WTC11 (cell line): ENCODE measurements at places on chromosomes 2 and 18. TPM values are rescaled to one million over a fixed set of nuclear protein-coding genes. Genes with fewer than 3 reads are reported as not detected.

The SIX3 gene
- 6.2 to 13.2 TPM (median 6.6 TPM) in 3 replicates for total RNA-seq

GRCh38 chr2:74250189-74250631 lies 51.8 kb downstream of the MTHFD2 start:
- H3K27me3 ChIP-seq = peaks cover 7% of the 10 kb centered on the region; the same call in 1 of the 2 replicates
- no peak overlapping the region for H3K27ac ChIP-seq
- no peak overlapping the region for H3K4me3 ChIP-seq
- DNase-seq = peak; percentile 52
- H3K4me1 ChIP-seq = no peaks in the 10 kb centered on the region

- H3K27me3 ChIP-seq = no peaks in the 10 kb centered on the region
- H3K36me3 ChIP-seq = peaks cover 4% of the 10 kb centered on the region; the same call in 1 of the 2 replicates
- H3K4me3 ChIP-seq = no peak overlapping the region
Observed at GRCh38 chr2:186429104-186429503, 57.0 kb upstream of the ZC3H15 start.

DNA sequence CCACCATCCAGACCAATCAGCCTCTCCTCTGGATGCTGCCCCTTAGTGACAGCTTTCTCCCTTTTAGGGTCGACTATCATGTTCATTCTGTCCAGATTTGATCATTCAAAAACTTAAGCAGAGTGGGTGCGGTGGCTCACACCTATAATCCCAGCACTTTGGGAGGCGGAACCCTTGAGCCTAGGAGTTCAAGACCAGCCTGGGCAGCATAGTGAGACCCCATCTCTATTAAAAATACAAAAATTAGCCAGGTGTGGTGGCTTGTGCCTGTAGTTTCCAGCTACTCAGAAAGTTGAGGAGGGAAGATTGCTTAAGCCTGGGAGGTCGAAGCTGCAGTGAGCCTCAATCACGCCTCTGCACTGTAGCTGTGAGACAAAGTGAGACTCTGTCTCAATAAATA lies 68.3 kb upstream of the ZCCHC2 start:
- peaks cover 31% of the 10 kb centered on the region for H3K4me1 ChIP-seq
- no peaks in the 10 kb centered on the region for H3K36me3 ChIP-seq
- DNase-seq = no peak
- H3K4me3 ChIP-seq = no peak overlapping the region
- H3K27me3 ChIP-seq = no peaks in the 10 kb centered on the region

- peaks cover 20% of the 10 kb centered on the region for H3K4me1 ChIP-seq
- H3K4me3 ChIP-seq = no peak overlapping the region
- H3K36me3 ChIP-seq = peaks cover 23% of the 10 kb centered on the region
- H3K27ac ChIP-seq = no peak overlapping the region
Observed at GRCh38 chr2:173232956-173233744, 121.5 kb upstream of the CDCA7 start.

The SPEG gene
- 55.3 to 62.7 TPM (median 57.8 TPM) in 3 replicates for total RNA-seq

The AQP12B gene
- total RNA-seq = not detected in 3 replicates

- H3K4me3 ChIP-seq = no peak overlapping the region
- DNase-seq = no peak
- no peaks in the 10 kb centered on the region for H3K27me3 ChIP-seq
- peaks cover 11% of the 10 kb centered on the region for H3K4me1 ChIP-seq
- H3K27ac ChIP-seq = no peak overlapping the region
Observed at GRCh38 chr18:9697121-9697520, 11.0 kb upstream of the RAB31 start.

- H3K36me3 ChIP-seq = no peaks in the 10 kb centered on the region
- no peak for DNase-seq
- peaks cover 42% of the 10 kb centered on the region for H3K4me1 ChIP-seq
- no peaks in the 10 kb centered on the region for H3K27me3 ChIP-seq
Observed at GRCh38 chr2:68768461-68768860, 33.9 kb downstream of the ARHGAP25 start.

The ALPI gene
- total RNA-seq = not detected in 3 replicates

The LYPD1 gene
- total RNA-seq = 2.8 to 4.7 TPM (median 4.1 TPM) in 3 replicates

DNA sequence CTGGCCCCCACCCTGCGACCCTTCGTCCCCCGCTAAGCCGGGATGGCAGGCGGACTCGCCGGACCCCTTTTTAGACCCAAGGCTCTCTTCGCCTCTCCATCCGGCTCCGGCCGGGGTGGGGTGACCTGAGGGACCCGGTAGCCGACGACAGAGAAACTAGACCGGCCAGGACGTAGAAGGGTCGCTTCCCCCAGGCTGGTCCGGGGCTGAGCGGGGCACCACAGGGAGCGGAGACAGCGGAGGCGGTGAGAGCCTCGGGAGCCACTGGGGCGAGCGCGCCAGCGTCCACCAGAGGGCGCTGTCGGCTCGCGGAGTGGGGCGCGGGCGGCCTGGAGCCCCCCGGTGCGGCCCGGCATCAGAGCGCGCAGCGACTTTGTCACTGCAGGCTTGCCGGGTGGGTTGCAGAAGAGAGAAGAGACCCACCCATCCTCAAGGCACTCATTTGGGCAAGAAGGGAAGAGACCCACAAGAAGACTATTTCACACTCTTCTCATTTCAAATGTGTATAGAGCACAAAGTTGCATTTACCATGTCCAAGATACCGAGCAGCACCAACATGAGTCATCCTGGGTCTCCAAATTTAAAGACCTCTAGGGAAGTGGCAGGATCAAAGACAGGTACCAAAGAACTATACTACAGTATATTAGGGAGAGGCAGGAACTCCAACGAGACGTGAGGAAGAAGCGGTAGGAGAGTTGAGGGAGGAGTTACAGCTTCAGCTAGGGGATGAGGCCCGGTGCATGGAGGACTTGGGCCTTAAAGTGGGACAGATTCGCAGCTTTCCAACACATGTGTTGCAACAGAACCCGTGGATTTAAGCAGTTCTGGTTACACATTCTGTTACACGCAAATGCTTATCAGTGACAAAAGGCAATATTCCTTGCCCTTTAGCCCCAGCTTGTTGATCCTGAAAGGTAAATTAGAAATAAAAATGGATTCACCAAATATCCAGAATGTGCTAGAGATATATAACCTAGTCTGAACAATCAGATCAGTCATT lies 7.6 kb upstream of the PRKCE start:
- H3K4me3 ChIP-seq = peak overlapping the region; percentile 65
- peak; percentile 75 for DNase-seq
- H3K27ac ChIP-seq = no peak overlapping the region
- H3K27me3 ChIP-seq = peaks cover 54% of the 10 kb centered on the region

- no peak for DNase-seq
- H3K36me3 ChIP-seq = peaks cover 11% of the 10 kb centered on the region
Observed at GRCh38 chr18:38402509-38402908, 836.9 kb upstream of the CELF4 start.

The DPYSL5 gene
- 7.6 to 12.1 TPM (median 9.2 TPM) in 3 replicates for total RNA-seq

The DNAH6 gene
- 0.18 to 0.39 TPM (median 0.27 TPM) in 3 replicates for total RNA-seq

DNA sequence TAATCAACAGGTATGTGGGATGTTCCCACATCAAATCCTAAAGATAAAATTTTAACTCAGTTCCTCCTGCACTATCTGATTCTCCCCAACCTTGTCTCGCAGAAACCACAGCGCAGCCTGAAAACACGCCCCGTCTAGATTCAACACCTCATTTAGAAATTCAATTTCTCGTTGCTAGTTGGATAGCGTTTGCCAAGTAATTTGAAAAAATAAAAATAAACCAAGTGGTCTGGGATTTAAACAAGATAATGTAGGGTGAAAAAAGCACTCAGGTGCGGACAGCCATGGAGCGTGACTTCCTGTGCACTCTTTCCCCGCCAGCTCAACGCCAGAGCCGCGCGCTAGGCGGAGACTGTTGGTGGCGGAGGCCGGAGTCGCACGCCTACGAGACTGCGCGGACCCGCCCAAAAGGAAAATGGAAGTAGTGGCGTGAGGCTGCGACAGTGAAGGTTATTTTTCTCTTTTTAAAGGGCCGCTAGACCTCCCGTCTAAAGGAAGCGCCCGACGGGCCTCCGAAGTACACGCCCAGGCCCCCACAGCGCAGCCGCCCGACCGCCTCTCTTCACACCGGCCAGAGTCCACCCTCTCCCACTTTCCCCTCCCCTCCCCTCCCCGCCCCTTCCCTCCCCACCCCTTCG lies 615 bp upstream of the CCNT2 start:
- no peaks in the 10 kb centered on the region for H3K27me3 ChIP-seq
- DNase-seq = no peak
- peaks cover 29% of the 10 kb centered on the region for H3K4me1 ChIP-seq
- peaks cover 16% of the 10 kb centered on the region for H3K36me3 ChIP-seq

The RAB17 gene
- 134 to 140 TPM (median 137 TPM) in 3 replicates for total RNA-seq

DNA sequence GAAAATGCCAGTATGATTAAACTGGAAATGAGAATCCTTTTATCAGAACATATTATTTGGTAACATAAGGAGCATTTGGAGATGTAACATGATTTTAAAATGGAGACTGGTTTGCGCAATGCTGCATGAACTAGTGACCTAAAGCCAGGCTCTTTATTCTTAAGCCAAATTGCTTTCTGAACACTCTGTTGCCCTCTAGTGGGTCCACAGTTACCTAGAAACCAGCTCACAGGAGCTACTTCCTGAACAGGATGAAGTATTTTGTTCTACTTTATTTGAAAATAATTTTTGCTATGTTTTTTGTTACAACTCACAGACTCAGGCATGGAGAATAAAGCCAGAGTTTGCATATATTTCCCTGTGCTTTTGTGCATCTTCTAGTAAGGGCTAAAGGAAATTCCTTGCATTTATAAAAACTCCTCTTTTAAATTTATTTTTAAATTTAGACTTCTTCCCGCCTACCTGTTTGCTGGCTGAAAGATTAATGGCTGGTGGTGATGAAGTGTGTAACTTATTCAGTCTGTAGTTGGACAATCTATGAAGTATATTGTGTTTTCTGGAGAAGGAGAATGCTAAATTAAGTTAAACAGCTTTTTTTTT lies 146.7 kb downstream of the PARD3B start:
- peaks cover 12% of the 10 kb centered on the region for H3K4me1 ChIP-seq
- no peak overlapping the region for H3K4me3 ChIP-seq
- H3K27me3 ChIP-seq = no peaks in the 10 kb centered on the region

GRCh38 chr2:158006961-158007719 lies 94.5 kb upstream of the UPP2 start:
- H3K4me3 ChIP-seq = no peak overlapping the region
- H3K36me3 ChIP-seq = no peaks in the 10 kb centered on the region
- H3K27me3 ChIP-seq = peaks cover 29% of the 10 kb centered on the region
- peak; percentile 32 for DNase-seq
- H3K27ac ChIP-seq = no peak overlapping the region

DNA sequence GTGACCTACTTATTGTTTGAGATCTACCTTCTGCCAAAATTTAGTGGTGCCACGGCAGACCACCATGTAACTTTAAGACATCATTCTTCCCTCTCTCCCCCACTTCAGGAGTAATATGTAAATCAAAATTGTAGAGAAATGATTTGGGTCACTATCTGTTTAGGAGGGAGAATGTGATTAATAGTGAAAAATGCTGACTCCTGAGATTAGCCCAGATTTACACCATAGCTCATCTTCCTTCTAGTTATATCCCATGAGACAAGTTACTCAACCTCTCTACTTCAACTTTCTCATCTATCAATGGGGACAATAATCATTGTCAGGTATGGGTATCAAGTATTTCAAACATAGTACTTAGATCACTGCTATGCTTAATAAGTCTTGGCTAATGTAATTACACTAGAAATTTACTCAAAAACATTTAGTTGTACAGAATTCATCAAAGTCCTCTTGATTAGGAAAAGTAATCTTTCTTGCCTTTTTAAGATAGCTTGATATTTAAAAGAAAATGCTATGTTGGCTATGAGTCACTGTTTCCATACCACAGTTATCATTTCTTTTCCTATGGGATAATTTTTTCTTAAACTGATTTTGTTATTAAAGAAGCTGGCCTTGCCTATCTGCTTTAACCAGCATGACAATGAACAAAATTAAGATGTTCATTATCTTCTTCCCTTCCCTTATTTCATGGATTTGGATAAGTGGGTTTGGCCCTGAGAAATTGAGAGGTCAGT lies 1038.9 kb upstream of the ZEB2 start:
- H3K27ac ChIP-seq = no peak overlapping the region
- no peaks in the 10 kb centered on the region for H3K36me3 ChIP-seq
- no peak overlapping the region for H3K4me3 ChIP-seq
- DNase-seq = no peak
- H3K4me1 ChIP-seq = peaks cover 22% of the 10 kb centered on the region

DNA sequence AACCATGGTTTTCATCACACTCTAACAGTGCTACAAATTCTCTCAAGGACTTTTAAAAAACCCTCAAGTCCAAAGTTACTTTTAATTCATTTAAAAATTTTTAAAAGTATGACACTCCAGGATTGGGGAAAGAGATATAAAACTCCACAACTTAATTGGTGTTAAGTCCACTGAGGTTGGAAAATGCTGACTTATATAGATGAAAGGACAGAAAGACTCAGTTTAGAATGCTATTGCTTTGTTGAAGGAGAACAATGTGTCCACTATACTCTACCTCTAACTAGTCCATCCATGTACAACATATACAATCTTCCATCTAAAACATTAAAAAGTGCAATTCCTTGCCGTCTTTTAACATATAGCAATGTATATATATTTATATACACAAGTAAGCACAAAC lies 41.2 kb downstream of the CABYR start:
- H3K4me1 ChIP-seq = peaks cover 24% of the 10 kb centered on the region
- no peaks in the 10 kb centered on the region for H3K27me3 ChIP-seq
- H3K36me3 ChIP-seq = peaks cover 17% of the 10 kb centered on the region
- no peak overlapping the region for H3K4me3 ChIP-seq
- no peak overlapping the region for H3K27ac ChIP-seq

GRCh38 chr2:102872388-102872787 lies 110.6 kb downstream of the TMEM182 start:
- H3K4me1 ChIP-seq = no peaks in the 10 kb centered on the region
- H3K36me3 ChIP-seq = peaks cover 7% of the 10 kb centered on the region
- no peak overlapping the region for H3K4me3 ChIP-seq
- H3K27ac ChIP-seq = no peak overlapping the region
- DNase-seq = no peak
- no peaks in the 10 kb centered on the region for H3K27me3 ChIP-seq

DNA sequence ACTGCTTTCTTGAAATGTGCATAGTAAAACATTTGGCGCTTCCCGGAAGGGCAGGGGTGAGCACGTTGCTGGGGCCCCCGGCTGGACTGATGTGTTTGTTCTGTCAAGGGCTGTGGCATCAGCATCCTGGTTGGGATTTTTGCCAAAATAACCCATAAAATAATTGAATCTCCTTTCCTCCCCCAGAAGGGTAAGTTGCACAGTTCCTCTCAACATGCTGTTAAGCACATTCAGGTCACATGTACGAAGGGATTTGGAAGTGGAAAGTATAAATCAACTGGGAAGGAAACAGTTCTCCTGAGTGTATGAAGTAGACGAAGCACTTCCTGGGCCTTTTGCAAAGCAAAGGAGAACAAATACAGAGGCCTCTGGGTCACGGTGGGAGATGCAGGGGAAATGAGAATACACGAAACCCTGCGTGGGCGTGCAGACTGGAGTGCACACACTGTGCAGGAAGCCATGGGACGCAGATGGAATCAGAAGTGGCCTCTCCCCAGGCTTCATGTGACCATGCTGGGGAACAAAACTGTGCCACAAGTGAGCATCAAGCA lies 183.9 kb downstream of the LPIN1 start:
- no peak overlapping the region for H3K27ac ChIP-seq
- no peak overlapping the region for H3K4me3 ChIP-seq
- no peaks in the 10 kb centered on the region for H3K27me3 ChIP-seq

GRCh38 chr2:8922431-8922830 lies 81.1 kb downstream of the MBOAT2 start:
- peak overlapping the region; percentile 51; the same call in 1 of the 2 replicates for H3K27ac ChIP-seq
- peaks cover 14% of the 10 kb centered on the region for H3K4me1 ChIP-seq
- DNase-seq = no peak
- H3K4me3 ChIP-seq = no peak overlapping the region
- H3K27me3 ChIP-seq = no peaks in the 10 kb centered on the region

The PDE1A gene
- total RNA-seq = 0.25 TPM in 1 of 3 replicates, not detected in the others

The GULP1 gene
- 75.1 to 82.1 TPM (median 80.5 TPM) in 3 replicates for total RNA-seq
